ENCODE measurements at places on chromosomes 3 and 15. TPM values are rescaled to one million over a fixed set of nuclear protein-coding genes. Genes with fewer than 3 reads are reported as not detected.
A peak's percentile ranks its signal among the peaks of the same experiment; 100 is the strongest.

HYAL3 gene
- total RNA-seq: 5.9 TPM

MYEF2 gene
- 10.3 TPM for total RNA-seq

GRCh38 chr15:38320866-38321265 is 68.2 kb downstream of the SPRED1 start:
- no peak for DNase-seq

GRCh38 chr15:57060799-57061198 is 142.4 kb downstream of the TCF12 start:
- peak; percentile 75 for DNase-seq

DNA sequence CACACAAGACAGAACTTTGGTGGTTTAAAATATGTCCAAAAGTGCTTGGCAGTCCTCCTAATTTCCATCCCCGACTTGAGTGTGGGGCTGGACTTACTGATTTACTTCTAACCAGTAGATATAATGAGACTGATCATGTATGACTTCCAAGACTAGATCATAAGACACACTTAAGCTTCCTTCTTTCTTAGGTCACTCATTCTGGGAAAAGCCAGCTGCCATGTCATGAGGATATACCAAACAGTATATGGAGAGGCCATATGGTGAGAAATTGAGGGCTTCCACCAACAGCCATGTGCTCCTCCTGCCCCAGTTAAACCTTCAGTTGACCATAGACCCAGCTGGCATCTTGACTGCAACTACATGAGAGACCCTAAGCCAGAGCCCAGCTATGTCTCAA is 282.8 kb upstream of the PROK2 start:
- no peak for DNase-seq

GRCh38 chr3:174619239-174619638 is 239.9 kb upstream of the NAALADL2 start:
- DNase-seq: no peak

WNT7A gene
- not detected for total RNA-seq

- no peak for DNase-seq
Measured at GRCh38 chr3:192957441-192958021, 39.9 kb upstream of the MB21D2 start.

- no peak for DNase-seq
Measured at GRCh38 chr15:85910834-85911233, 116.1 kb upstream of the KLHL25 start.

GRCh38 chr3:183490211-183490601 is 61.8 kb upstream of the MCF2L2 start:
- DNase-seq: no peak

GRCh38 chr3:33388374-33389100 is 51.7 kb downstream of the UBP1 start:
- no peak for DNase-seq

DNA sequence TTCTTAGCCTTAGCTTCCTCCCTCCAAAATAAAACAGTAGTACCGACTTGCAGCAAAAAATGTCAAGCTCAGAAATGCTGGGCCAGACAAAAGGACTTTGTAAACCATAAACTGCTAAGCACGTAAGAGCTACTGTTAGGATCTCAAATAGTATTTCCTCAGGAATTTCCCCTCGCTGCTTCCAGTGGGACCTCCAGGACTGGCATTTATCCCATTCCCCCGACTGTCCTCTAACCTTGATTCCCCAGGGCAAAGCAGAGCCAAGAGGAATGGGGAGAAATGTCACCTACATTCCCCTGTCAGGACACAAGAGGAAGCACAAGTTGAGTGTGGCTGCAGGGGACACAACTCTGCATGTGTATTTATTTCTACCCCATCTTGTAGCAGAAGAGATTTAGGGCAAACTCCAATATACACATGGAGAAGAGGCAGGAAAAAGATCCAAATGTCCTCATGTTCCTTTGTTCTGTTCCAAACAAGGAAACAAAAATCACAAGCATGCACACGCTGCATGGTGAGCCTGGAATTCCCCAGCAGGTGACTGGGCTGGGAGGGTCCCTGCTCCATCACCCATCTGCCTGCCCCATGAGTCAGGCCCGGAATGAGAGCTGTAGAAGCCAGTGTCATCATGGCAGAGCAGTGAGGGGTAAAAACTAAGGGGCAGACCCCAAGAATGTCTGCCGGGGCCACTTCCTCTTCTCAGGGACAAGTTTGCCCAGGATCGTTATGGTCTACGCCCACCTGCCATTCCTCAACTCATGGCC is 4.2 kb downstream of the STOML1 start:
- DNase-seq: no peak

CIDEC gene
- 2.8 TPM for total RNA-seq

GRCh38 chr3:141708367-141708766 is 29.7 kb upstream of the RNF7 start:
- no peak for DNase-seq

DNA sequence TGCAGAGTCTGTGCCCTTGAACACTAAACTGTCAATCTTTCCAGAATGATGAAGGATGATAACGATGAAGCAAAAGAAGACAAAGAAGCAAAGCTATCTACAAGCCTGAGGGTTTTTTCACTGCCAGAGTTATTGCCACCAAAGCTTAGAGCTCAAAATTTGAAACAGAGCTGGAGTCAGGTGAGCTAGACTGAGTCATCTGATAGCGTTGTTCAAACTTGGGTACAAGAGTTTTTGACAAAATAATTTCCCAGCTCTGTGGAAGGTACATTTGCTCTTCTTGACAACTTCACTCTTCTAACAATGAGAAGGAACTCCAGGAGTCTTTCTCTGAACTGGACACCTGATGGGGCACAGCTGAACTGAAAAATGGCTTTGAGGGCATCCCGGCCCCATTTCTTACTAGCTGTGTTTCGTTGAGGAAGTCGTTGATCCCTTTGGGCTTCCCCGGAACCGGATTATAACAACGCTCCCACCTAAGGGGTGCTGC is 715 bp downstream of the MCCC1 start:
- no peak for DNase-seq

- no peak for DNase-seq
Measured at GRCh38 chr3:41598402-41599126, 363.3 kb downstream of the ULK4 start.

RASGRP1 gene
- total RNA-seq: not detected

Data from HepG2 (cell line).